Activated B cell treated with CpG ODN at 0.5 μM for 24 hours (primary cell): ENCODE measurements at places on chromosomes 2 and 18. TPM values are rescaled to one million over a fixed set of nuclear protein-coding genes. Genes with fewer than 3 reads are reported as not detected.

PLGLB1 gene
- 5.5 and 8.3 TPM in 2 replicates for total RNA-seq

- H3K4me1 ChIP-seq: no peaks in the 10 kb centered on the region
- no peaks in the 10 kb centered on the region for H3K27me3 ChIP-seq
- no peak for DNase-seq
- no peak overlapping the region for H3K27ac ChIP-seq
- no peaks in the 10 kb centered on the region for H3K36me3 ChIP-seq
Measured at GRCh38 chr2:41116106-41116797, 664.4 kb upstream of the SLC8A1 start.

DNA sequence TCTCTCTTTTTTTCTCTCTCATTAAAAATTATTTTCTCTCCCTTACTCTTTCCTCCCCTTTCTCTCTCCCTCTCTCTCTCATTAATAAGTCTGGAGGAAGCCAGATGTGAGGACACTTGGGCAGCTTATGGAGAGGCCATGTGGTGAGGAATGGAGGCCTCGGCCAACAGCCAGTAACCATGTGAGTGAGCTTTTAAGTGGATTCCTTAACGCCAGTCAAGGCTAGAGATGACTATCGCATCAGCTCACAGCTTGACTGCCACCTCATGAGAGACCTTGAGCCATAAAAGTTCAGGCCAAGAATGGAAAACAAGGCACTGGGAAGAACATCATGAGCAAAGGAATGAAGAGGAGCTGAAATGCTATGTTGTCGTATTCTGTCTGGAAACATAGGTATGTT is 39.1 kb downstream of the ETAA1 start:
- no peak overlapping the region for H3K4me3 ChIP-seq
- no peaks in the 10 kb centered on the region for H3K36me3 ChIP-seq
- no peak for DNase-seq
- no peaks in the 10 kb centered on the region for H3K4me1 ChIP-seq
- no peak overlapping the region for H3K27ac ChIP-seq

- no peak for DNase-seq
- H3K36me3 ChIP-seq: peaks cover 14% of the 10 kb centered on the region
- H3K4me1 ChIP-seq: peaks cover 3% of the 10 kb centered on the region
- H3K27me3 ChIP-seq: no peaks in the 10 kb centered on the region
- H3K4me3 ChIP-seq: no peak overlapping the region
Measured at GRCh38 chr2:203185864-203186263, 53.0 kb upstream of the CYP20A1 start.

GRCh38 chr2:66428986-66429612 is 5.8 kb upstream of the MEIS1 start:
- H3K4me1 ChIP-seq: peaks cover 20% of the 10 kb centered on the region
- no peaks in the 10 kb centered on the region for H3K36me3 ChIP-seq
- peaks cover 65% of the 10 kb centered on the region for H3K27me3 ChIP-seq

GKN1 gene
- not detected in 2 replicates for total RNA-seq
